Activated CD8-positive, alpha-beta memory T cell treated with anti-CD3 and anti-CD28 coated beads, Interleukin-2, amount 10 ng/mL, durations not matched to agents 7 days and 5 days (primary cell): ENCODE measurements at places on chromosomes 2 and 18. TPM values are rescaled to one million over a fixed set of nuclear protein-coding genes. Genes with fewer than 3 reads are reported as not detected.

DNA sequence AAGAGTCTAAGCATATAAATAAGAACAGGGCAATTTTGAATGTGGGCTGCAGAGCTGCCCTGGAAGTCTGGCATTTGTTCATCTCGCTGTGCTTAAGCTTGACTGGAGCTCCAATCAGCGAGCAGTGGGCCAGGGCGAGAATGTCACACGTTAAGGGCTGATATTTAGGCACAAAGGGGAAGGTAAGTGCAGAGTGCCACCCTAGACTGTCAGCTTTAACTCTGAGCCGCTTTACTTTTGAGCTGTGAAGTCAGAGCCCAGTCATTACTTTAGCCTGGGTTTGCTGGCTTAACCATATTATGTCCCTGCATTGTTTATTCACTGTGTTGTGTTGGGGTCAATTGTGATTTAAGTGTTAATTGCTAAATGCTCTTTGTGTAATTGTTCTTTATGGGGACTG lies 236.1 kb upstream of the SIX3 start:
- H3K4me1 ChIP-seq = peaks cover 2% of the 10 kb centered on the region
- H3K36me3 ChIP-seq = no peaks in the 10 kb centered on the region
- H3K4me3 ChIP-seq = no peak overlapping the region
- no peak for DNase-seq
- H3K27ac ChIP-seq = no peak overlapping the region

PAIP2B gene
- total RNA-seq = 1.5 TPM

DNA sequence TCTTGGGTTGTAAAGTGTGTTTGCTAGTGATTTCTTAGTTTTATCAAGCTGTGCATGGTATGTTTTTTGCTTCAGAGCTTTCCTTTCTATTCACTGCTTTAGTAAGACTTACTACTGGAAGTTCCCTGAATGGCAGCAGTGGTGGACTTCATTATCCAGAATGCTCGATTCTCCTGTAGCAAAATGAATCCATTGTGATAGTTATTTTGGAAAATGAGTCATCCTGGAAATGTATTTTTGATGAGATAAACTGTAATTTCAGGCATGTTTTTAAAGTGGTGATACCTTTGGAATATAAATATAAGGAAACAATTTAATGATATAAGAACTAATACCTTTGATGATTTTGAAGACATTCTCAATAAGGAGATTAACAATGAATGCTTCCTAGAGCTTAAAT lies 387.1 kb downstream of the PTPRM start:
- H3K4me3 ChIP-seq = no peak overlapping the region
- no peak for DNase-seq
- H3K27me3 ChIP-seq = no peaks in the 10 kb centered on the region
- H3K36me3 ChIP-seq = peaks cover 1% of the 10 kb centered on the region

GRCh38 chr18:5909125-5909524 lies 13.8 kb upstream of the TMEM200C start:
- no peaks in the 10 kb centered on the region for H3K27me3 ChIP-seq
- DNase-seq = no peak
- no peak overlapping the region for H3K27ac ChIP-seq
- H3K36me3 ChIP-seq = no peaks in the 10 kb centered on the region
- no peak overlapping the region for H3K4me3 ChIP-seq

GRCh38 chr2:45223531-45223930 lies 214.3 kb upstream of the SIX2 start:
- no peak overlapping the region for H3K27ac ChIP-seq
- no peak for DNase-seq
- H3K4me3 ChIP-seq = no peak overlapping the region
- H3K4me1 ChIP-seq = peaks cover 2% of the 10 kb centered on the region
- H3K27me3 ChIP-seq = peaks cover 43% of the 10 kb centered on the region
- H3K36me3 ChIP-seq = no peaks in the 10 kb centered on the region

GRCh38 chr18:33745151-33745795 lies 167.3 kb downstream of the ASXL3 start:
- no peaks in the 10 kb centered on the region for H3K4me1 ChIP-seq
- no peaks in the 10 kb centered on the region for H3K36me3 ChIP-seq
- H3K4me3 ChIP-seq = no peak overlapping the region
- no peak overlapping the region for H3K27ac ChIP-seq
- no peak for DNase-seq

XDH gene
- 0.41 TPM for total RNA-seq

SUMO1 gene
- 79.6 TPM for total RNA-seq

DNA sequence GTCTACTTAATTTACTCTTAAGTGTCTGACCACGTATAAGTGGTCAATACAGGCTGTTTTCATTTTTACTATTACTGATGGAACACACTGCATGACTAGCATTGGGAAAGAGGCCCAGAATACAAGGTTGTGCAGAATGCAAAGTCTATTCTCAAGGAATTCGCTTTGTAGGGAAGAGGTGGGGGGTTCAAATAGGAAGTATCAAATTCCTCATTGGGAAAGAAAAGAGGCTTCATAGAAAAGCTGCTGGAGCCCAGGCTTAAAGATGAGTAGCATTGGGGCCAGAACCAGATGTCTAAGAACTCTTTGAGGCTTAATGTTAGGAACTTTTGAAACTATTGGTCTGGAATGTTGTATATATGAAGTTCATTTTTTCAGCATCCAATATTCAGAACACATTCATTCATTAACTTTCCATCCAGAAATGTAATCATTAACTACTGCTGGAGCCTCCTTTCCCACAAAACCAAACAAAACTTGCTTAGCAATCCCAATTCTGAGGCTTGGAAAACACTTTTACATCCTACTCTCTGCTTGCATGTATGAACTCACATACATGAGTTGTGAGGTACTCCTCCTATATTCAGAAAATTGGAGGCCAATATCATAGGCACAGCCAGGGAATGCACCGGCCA lies 994 bp upstream of the LRATD1 start:
- H3K27ac ChIP-seq = no peak overlapping the region
- no peak overlapping the region for H3K4me3 ChIP-seq
- H3K36me3 ChIP-seq = peaks cover 5% of the 10 kb centered on the region
- H3K27me3 ChIP-seq = peaks cover 55% of the 10 kb centered on the region
- DNase-seq = no peak

IKZF2 gene
- 41.4 TPM for total RNA-seq

DNA sequence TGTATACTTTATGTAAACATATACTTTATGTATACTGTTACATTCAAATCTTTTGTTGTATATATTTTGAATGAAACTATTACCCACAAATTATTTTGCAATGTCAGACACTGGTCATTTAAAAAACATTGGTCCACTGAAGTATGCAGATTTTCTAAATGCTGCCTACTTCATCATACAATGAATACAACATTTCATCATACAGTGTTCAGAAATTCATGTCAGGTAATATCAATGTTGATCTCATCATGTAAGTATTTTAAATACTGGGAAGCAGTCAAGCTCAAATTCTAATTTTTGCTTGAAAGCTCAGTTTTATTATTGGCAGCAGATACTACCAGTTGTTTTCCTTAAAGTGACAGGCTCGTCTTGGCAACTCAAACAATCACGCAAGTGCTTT lies 2.9 kb upstream of the STAT4 start:
- no peak overlapping the region for H3K4me3 ChIP-seq
- H3K27me3 ChIP-seq = no peaks in the 10 kb centered on the region

DNA sequence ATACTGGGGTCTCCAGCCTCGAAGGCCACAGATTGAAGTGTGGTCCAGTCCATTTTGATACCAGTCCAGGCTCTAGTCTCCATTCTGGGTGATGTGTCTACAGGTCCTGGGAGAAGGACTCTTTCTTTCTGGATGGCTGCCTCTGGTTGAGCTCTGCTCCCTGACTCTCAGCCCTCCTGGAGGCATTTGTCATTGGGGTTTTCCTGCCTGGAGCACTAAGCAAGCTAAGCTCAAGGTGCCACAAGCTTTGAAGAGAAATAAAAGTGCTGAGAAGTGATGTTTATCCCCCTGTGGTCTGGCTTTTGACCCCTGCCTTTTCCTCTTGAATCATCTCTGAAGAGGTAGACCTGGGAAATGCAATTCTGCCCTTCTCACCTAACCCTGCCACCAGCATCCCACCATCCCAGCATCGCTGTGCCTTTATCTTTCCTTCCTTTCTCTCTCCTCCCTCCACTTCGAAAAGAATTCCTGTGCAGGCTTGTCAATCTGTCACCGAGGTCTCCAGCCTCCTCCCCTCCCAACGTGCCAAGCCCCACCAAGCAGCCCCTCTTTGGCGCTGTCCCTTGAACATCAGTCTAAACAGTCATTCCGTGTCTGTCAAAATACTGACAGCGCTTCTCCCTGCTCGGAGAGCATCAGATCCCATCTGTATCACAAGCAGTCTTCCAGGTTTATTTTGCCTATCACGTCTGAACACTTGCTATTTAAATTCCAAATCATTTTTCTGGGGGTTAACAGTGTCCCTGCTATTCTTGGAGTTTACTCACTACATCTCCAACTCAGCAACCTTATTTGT lies 334.6 kb upstream of the SLC14A2 start:
- H3K4me1 ChIP-seq = no peaks in the 10 kb centered on the region
- no peak for DNase-seq
- H3K36me3 ChIP-seq = no peaks in the 10 kb centered on the region
- no peak overlapping the region for H3K27ac ChIP-seq
- no peaks in the 10 kb centered on the region for H3K27me3 ChIP-seq
- no peak overlapping the region for H3K4me3 ChIP-seq

DNA sequence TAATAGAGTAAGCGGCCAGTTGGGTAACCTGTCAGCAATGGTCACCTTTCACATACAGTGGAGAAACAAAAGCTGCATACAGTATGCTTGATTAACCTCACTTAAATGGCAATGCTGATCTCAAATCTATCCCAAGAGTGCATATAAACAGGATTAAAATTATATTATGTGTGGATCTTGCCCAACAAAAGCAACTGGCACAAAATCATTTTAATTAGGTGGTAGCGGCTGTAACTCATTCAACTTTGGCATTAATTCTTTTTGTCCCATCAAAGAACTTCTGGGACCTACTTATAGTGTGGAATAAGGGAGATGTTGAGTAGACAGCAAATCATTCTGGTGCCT lies 167.8 kb upstream of the VRK2 start:
- H3K36me3 ChIP-seq = no peaks in the 10 kb centered on the region
- H3K27ac ChIP-seq = no peak overlapping the region
- H3K4me1 ChIP-seq = no peaks in the 10 kb centered on the region
- H3K4me3 ChIP-seq = no peak overlapping the region
- no peak for DNase-seq

DNA sequence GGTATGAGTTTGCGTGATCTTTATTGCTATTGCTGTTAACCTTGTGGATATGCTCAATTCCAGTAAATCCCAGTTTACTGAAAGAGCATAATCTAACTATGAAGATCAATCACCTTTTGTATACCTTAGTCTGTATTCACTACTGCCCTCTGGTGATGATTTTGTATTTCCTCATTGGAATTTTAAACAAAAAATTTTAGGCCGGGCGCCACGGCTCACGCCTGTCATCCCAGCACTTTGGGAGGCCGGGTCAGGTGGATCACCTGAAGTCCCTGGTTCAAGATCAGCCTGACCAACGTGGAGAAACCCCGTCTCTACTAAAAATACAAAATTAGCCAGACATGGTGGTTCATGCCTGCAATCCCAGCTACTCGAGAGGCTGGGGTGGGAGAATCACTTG lies 5.1 kb downstream of the COMMD1 start:
- H3K4me1 ChIP-seq = peaks cover 18% of the 10 kb centered on the region
- no peak overlapping the region for H3K4me3 ChIP-seq
- no peaks in the 10 kb centered on the region for H3K36me3 ChIP-seq
- no peak overlapping the region for H3K27ac ChIP-seq

GALNT3 gene
- total RNA-seq = 11.3 TPM

- no peaks in the 10 kb centered on the region for H3K36me3 ChIP-seq
- DNase-seq = no peak
Measured at GRCh38 chr2:191255271-191255670, 10.1 kb downstream of the MYO1B start.

FOXI3 gene
- not detected for total RNA-seq

DNA sequence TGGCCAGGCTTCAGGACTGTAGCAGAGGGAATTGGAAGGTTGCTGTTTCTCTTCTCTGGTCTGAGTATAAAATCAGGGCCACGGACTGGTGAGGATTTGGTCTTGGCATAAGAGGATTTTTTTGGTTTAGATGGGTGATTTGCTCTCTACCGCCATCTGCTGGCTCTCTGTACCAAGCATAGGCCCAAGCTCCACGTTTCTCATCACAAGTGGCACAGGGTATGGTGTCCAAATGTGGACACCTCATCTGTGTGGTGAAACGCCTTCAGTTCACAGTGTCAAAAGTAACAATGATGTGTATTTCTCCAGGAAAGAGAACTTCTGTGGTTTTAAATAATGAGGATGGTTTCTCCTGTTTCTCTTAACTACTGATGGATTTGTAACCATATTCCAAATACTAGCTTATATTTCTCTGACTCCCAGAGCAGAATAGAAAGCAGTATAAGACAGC lies 115.1 kb downstream of the EML6 start:
- no peaks in the 10 kb centered on the region for H3K36me3 ChIP-seq
- no peaks in the 10 kb centered on the region for H3K4me1 ChIP-seq
- H3K27me3 ChIP-seq = no peaks in the 10 kb centered on the region
- no peak overlapping the region for H3K4me3 ChIP-seq

DNA sequence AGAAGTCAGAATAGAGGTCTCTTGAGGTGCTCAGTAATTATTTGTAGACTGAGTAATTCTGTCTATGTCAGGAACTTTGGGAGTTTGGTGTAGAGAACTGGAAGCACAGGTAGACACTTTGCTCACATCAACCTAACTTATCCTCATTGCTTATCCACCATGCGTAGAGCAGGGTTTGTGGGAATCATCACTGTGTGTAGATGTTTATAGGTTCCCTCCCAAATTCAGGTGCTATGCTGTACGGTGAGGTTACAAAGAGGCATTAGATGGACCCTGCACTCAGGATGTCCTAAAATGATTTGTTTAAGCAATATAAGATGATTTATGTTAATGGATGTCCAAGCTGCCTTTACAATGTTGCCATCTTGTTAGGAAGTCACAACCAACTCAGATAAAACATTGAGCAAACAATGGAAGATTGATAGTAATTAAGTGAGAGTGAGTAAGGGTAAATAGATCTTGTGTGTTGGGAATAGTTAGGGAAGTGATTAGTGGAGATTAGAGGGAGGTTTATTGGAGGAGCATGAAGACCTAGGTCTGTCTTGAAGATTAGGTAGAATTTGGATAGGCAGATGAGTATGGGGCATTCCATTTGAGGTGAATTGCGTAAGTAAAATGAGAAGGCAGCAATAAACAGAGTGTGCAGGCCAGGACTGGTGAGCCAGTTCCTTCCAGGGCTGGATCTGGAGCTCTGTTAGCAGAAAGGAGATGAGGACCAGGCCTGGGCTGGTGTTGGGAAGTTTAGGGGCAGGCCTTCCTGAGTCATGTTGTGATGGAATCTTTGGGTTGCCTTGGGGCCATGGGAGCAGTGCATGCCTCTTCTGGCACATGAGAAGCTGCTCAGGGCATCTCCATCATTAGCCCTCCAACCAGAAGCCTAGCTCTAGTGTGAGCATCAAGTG lies 12.1 kb downstream of the EPAS1 start:
- peaks cover 14% of the 10 kb centered on the region for H3K27me3 ChIP-seq
- no peak overlapping the region for H3K27ac ChIP-seq
- DNase-seq = no peak
- peaks cover 20% of the 10 kb centered on the region for H3K4me1 ChIP-seq

IL36A gene
- 0.42 TPM for total RNA-seq
